ENCODE measurements at places on chromosomes 2 and 18. TPM values are rescaled to one million over a fixed set of nuclear protein-coding genes. Genes with fewer than 3 reads are reported as not detected.

The CD28 gene
- not detected for total RNA-seq

The REG3A gene
- total RNA-seq: not detected

The IL36B gene
- not detected for total RNA-seq

The BOLL gene
- total RNA-seq: not detected

The CLEC4F gene
- not detected for total RNA-seq

DNA sequence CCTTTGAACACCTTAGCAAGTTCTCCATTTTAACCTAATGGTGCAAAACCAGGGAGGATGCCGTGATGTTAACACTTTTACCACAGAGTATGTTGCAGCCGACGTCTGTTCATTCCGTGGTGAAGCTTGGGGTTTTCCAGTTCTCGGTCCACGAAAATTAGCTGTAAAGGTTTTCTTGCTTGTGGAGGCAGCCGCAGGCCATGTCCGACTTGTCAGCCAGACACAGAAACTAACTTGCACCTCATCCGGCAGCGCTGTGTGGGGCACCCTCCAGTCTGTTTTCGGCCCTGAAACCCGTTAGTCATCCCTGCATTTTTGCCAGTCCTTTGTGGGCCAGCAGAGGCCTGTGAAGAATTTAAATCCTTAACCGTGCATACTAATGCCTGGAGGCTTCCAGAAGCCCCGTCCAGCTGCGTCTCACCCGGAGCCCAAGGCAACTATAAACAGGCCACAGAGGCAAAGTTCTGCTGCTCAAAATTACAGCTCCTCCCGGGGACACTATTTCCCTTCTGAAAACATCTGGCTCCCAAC is 70.6 kb downstream of the SH3YL1 start:
- DNase-seq: no peak
- no peak overlapping the region for H3K4me3 ChIP-seq

DNA sequence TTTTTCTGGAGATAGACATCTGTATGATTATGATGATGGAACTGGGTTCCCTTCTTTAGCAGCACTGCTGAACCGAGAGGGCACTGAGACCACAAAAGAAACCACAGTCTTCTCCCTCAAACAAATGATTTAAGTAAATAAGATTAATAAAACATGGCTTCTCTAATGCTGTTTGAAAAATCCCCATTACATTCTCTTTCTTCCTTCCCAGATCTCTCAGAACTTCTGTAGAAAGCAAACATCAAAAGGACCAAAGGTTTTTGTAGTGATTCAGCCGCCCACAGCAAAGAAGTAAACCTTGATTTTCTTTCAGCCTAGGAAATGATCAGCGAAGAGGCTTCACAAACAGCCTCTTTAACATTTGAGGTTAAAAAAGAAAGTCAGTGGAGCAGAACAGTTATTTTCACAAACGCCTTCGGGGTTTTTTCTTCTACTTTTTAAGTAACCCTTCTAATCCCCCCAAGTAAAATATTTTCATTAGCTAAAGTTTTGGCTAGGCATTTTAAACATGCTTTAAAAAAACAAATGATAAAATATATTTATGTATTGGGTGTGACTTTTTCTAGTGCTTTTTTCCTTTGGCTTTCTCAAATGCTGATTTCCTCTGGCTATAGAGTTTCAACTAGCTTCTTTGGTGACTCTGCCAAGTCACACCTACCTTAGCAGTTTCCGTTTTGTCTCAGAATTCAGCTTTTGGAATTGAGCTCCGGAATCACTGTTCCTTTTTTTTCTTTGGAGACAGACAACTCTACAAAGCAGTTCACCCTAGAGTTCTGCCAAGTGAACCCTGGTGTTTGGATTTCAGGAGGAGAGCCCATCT is 89.6 kb downstream of the UPP2 start:
- no peak overlapping the region for H3K27ac ChIP-seq
- no peak for DNase-seq
- H3K4me3 ChIP-seq: no peak overlapping the region
- no peaks in the 10 kb centered on the region for H3K36me3 ChIP-seq
- 0 out of 2 replicates have a peak, but pooled peaks cover 4% of the 10 kb centered on the region for H3K4me1 ChIP-seq

DNA sequence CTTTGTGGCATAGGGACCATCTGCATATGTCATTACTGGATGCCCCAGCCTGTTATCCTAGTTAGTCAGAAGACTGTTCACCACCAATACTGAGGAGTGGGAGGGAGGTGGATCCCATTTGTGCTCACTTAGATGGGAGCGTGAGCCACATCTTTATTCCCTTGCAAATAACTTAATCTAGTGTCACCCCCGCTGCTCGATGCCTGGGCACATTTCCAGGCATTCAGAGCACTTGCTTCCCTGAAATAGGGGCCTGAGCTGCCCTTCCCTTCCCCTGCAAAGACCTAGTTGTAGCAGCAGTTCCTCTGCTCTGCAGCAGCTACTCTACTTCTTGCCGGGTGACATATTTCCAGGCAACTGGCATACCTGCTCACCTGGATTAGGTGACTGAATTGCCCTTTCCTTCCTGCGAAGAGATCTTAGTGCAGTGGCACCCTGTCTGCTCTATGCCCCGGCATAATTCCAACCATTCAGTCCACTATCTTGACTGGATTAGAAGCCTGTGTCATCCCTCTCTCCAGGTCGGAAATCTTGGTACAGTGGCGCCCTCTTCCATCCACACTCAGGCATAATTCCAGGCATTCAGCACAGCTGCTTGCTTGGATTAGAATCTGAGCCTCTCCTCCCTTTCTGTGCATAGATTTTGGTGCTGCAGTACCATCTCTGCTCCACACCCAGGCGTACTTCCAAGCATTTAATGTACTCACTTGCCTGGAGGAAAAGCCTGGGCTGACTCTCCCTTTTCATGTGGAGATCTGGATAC is 1389.1 kb upstream of the TMEFF2 start:
- H3K4me3 ChIP-seq: no peak overlapping the region
- no peaks in the 10 kb centered on the region for H3K4me1 ChIP-seq

DNA sequence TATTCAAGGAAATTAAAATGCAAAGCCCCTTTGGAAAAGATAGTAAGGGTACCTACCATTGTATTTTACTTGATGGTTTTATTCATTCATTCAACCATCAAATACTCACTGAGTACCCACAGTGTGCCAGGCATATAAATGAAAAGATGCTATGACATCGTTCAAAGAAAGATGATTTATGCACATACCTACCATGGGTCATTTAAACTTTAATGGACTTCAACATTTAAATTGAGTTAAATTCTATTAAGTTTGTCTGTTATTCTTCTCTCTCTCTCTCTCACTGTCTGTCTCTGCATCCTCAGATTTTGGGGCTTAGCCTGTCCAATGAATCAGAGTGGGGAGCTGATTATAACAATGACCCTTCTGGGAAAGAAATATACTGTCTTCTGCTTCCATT is 87.9 kb downstream of the CERS6 start:
- no peaks in the 10 kb centered on the region for H3K27me3 ChIP-seq
- no peak for DNase-seq
- 0 out of 2 replicates have a peak, but pooled peaks cover 4% of the 10 kb centered on the region for H3K36me3 ChIP-seq
- peaks cover 18% of the 10 kb centered on the region for H3K4me1 ChIP-seq
- no peak overlapping the region for H3K4me3 ChIP-seq

- no peak overlapping the region for H3K27ac ChIP-seq
- H3K4me3 ChIP-seq: no peak overlapping the region
- H3K36me3 ChIP-seq: no peaks in the 10 kb centered on the region
- no peak for DNase-seq
- H3K27me3 ChIP-seq: no peaks in the 10 kb centered on the region
These were observed 147.6 kb upstream of the COPS8 start for GRCh38 chr2:236938126-236938525.

DNA sequence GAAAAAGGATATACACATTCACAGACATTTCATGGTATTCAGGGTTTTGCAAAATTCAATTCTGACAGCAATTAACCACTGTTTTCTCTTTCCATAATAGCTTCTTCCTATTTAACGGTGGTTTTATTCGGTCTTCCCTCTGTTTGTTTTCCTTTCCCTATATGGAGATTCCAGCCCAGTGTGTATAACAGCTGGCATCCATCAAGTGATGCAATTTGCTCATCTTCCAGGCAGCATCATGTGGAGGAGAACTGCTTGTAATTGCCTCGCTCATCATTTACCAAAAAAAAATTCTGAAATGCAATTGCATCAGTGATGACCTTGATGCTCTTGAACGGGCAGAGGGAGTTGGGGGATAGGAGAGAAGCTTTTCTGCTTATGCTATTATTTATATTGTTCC is 165.9 kb upstream of the PGAP1 start:
- no peak overlapping the region for H3K27ac ChIP-seq
- no peaks in the 10 kb centered on the region for H3K36me3 ChIP-seq
- no peaks in the 10 kb centered on the region for H3K4me1 ChIP-seq
- no peak overlapping the region for H3K4me3 ChIP-seq

- H3K27ac ChIP-seq: no peak overlapping the region
- H3K4me1 ChIP-seq: peaks cover 4% of the 10 kb centered on the region
- no peak overlapping the region for H3K4me3 ChIP-seq
- DNase-seq: no peak
These were observed 142.0 kb downstream of the ASB1 start for GRCh38 chr2:238568455-238569440.

GRCh38 chr2:224798180-224798579 is 82.0 kb upstream of the CCDC195 start:
- no peaks in the 10 kb centered on the region for H3K27me3 ChIP-seq
- H3K36me3 ChIP-seq: 0 out of 2 replicates have a peak, but pooled peaks cover 9% of the 10 kb centered on the region
- H3K27ac ChIP-seq: no peak overlapping the region
- no peak for DNase-seq
- H3K4me1 ChIP-seq: no peaks in the 10 kb centered on the region
- no peak overlapping the region for H3K4me3 ChIP-seq

DNA sequence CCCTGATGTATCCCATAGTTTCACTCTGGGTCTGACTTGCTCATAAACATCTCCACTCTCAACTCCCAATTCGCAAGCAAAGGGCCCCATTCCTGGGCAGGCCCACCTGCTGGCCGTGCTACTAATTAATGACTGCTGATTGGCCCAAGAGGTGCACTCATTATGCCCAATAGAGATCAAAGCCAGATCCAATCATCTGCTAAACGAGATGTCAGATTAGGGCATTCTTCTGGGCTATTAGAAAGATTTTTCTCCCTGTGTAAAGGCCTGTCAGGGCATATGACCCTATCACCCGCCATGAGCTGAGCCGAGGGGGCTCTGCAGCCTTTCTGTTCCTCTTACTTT is 103.4 kb upstream of the HAAO start:
- DNase-seq: no peak
- H3K27me3 ChIP-seq: no peaks in the 10 kb centered on the region
- no peak overlapping the region for H3K4me3 ChIP-seq

DNA sequence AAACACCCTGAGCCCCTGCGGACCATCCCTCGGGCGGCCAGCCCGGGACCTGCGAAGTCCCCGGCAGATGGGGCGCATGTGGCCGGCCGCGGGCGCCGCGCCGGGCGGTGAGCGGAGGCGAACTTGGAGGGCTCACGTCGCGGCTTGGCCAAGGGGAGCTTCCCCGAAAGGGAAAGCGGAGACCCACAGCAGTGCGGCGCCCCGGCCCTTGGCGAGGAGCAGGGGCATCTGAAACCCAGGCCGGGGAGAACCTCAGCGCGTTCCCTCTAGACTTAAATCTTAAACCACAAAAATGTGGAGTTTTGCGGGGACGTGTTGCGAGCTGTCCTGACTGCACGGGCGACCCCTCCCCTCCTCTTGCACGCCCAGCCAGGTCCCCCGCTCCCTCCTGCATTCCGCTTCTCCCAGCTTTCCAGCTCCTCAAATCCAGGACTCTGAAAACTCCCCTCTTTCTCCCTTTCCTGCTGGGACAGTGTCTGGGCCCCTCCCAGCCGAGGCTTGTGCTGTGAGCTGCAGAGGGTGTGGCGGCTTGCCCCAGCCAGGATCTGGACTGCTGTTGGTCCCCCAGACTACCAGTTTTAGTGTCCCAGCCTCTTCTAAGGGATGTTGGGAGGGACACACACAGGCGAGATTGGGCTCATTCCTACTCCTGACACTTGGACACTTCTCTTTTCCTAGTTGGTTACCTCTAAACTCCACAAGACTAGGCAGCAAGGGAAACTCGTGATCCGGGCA is 1.3 kb downstream of the FMNL2 start:
- peak overlapping the region; percentile 84 for H3K4me3 ChIP-seq
- H3K36me3 ChIP-seq: no peaks in the 10 kb centered on the region
- no peak overlapping the region for H3K27ac ChIP-seq
- peak; percentile 59 for DNase-seq
- peaks cover 33% of the 10 kb centered on the region for H3K4me1 ChIP-seq
- H3K27me3 ChIP-seq: no peaks in the 10 kb centered on the region

DNA sequence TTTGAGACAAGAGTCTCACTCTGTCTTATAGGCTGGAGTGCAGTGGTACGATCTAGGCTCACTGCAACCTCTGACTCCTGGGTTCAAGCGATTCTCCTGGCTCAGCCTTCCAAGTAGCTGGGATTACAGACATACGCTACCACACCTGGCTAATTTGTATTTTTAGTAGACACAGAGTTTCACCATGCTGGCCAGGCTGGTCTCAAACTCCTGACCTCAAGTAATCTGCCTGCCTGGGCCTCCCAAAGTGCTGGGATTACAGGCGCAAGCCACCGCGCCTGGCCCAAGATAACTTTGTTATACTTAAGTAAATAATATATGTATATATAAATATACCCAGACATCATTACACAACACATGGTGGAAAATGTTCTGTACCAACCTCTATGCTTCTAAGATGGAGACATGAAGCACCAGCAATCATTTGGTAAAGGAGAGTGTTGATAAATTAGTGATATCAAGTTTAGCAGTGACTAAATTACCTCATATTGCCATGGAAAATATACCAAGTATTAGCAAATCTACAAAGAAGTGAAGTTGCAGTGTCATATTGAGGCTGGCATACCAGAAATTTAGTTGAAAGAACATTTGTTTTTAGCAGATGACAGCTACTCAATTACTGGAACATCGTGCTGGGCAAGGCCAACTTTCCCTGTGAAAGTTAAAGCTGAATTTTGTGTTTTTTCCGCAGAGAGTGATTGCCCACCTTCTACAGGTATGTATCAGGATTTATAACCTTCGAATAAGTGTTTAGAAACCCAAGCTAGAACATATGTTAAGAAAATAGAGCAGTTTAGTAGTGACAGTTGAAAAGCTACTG is 177.7 kb downstream of the MYCN start:
- H3K4me3 ChIP-seq: no peak overlapping the region
- no peaks in the 10 kb centered on the region for H3K4me1 ChIP-seq
- H3K27me3 ChIP-seq: no peaks in the 10 kb centered on the region
- DNase-seq: no peak

- DNase-seq: peak; percentile 67
- no peaks in the 10 kb centered on the region for H3K27me3 ChIP-seq
These were observed 1526.7 kb downstream of the LRP1B start for GRCh38 chr2:140604096-140604495.

GRCh38 chr2:181042706-181043105 is 62.3 kb downstream of the UBE2E3 start:
- H3K27ac ChIP-seq: no peak overlapping the region
- H3K4me3 ChIP-seq: no peak overlapping the region
- H3K4me1 ChIP-seq: peaks cover 10% of the 10 kb centered on the region
- no peaks in the 10 kb centered on the region for H3K36me3 ChIP-seq
- no peak for DNase-seq

- peak; percentile 61 for DNase-seq
- no peaks in the 10 kb centered on the region for H3K27me3 ChIP-seq
- H3K27ac ChIP-seq: no peak overlapping the region
- H3K36me3 ChIP-seq: no peaks in the 10 kb centered on the region
These were observed 300.9 kb downstream of the CYP26B1 start for GRCh38 chr2:71846669-71847291.
